ENCODE measurements at places on chromosomes 6 and 20.

DNA sequence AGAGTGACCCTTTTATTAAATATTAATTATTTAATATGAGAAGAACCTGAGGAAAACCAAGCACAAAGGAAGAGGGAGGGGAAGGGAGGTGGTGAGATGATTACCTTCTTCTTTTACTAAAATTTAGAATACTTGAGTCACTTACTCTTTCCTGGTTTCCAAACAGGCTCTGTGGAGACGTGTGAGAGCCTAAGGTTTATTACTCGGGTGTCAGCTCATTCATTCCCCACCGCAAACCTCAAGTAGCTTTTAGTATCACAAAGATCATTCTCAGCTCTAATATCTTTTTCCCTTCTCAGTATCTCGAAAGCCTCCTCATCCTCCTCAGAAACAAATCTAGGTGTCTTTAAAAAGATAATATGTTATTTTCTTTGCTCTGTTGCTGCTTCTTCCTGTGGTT, 497.2 kb upstream of the JARID2 start:
- DNase-seq: no peak

DNA sequence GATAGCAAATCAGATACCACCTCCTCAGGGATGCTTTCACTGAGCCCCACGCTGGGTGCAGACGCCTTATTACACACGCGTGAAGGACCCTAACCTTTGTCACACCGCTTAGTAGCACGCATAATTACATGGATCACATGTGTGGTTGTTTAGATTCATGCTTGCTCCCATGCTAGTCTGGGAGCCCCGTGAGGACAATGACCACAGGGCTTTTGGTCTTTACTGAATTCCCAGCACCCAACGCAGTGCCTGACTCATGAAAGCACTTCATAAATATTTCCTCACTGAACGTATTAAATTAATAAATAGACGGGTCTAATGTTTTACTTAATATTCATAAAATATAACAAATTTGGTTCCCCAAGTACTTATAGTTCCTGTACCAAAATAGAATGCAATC, 132.5 kb downstream of the ALDH8A1 start:
- DNase-seq: no peak

GRCh38 chr6:3456898-3457709, at the start of gene SLC22A23:
TSS of gene SLC22A23 (minus strand) at chr6:3457050. CDS start at chr6:3456559, 491 bp downstream.
- DNase-seq: peak; percentile 39

GRCh38 chr6:71090217-71090616, 133.4 kb upstream of the B3GAT2 start:
- DNase-seq: no peak

GRCh38 chr6:24536466-24536865, 41.7 kb downstream of the ALDH5A1 start:
- DNase-seq: no peak

DNA sequence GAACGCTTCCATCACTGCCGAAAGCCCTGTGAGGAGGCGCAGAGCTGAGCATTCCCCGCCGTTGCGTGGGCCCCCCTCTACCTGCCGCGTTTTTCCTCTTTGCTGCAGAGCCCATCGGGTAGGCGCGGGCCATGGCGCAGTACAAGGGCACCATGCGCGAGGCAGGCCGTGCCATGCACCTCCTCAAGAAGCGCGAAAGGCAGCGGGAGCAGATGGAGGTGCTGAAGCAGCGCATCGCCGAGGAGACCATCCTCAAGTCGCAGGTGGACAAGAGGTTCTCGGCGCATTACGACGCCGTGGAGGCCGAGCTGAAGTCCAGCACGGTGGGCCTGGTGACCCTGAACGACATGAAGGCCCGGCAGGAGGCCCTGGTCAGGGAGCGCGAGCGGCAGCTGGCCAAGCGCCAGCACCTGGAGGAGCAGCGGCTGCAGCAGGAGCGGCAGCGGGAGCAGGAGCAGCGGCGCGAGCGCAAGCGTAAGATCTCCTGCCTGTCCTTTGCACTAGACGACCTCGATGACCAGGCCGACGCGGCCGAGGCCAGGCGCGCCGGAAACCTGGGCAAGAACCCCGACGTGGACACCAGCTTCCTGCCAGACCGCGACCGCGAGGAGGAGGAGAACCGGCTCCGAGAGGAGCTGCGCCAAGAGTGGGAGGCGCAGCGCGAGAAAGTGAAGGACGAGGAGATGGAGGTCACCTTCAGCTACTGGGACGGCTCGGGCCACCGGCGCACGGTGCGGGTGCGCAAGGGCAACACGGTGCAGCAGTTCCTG, 693 bp downstream of the FAM50B start:
- no peak for DNase-seq

GRCh38 chr20:23278172-23278571, 72.4 kb upstream of the NXT1 start:
- no peak for DNase-seq

GRCh38 chr6:56790414-56790813, 147.7 kb upstream of the DST start:
- DNase-seq: no peak

DNA sequence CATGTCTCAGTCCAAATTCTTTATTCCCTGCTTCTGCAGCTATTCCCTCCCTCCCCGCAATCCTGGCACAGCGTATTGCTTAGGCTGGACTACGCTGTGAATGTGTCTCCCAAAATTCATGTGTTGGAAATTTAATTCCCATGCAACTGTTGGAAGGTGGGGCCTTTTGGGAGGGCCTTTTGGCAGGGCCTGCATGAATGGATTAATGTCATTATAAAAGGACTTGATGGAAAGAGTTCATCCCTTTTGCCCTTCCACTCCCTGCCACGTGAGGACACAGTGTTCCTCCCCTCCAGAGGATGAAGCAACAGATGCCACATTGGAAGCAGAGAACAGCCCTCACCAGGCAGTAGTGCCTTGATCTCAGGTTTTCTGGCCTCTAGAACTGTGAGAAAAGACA, 20.4 kb upstream of the NOTCH4 start:
- no peak for DNase-seq

DNA sequence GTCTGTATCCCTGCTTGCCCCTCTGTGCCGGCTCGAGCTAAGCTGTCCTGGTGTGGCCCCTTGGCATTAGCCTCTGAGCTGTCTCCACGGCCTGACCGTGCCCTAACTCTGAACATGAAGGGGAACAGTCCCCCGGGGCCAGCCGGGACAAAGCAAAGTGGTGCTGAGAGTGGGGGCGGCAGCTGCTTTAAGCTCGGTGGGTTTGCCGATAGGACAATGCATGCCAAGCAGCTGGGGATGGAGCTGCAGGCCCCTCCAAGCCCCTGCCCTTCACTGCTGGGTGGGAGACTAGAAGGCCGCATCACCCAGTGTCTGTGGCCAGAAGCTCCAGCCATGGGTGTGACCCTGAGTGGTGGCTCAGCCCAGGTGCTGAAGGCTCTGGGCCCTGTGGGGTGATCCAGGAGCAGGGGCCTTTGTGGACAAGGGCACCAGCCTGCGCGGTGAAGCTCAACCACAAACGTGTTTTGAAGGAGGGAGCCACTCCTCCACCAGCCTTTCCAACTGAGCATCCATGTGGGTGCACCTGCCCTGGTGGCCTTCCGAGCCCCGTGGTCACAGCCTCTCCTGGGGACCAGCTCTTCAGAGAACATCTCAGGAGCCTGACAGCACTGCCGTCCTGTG, 242.5 kb downstream of the ERMARD start:
- DNase-seq: no peak

GRCh38 chr6:160036331-160036695, 67.4 kb downstream of the IGF2R start:
- DNase-seq: no peak

DNA sequence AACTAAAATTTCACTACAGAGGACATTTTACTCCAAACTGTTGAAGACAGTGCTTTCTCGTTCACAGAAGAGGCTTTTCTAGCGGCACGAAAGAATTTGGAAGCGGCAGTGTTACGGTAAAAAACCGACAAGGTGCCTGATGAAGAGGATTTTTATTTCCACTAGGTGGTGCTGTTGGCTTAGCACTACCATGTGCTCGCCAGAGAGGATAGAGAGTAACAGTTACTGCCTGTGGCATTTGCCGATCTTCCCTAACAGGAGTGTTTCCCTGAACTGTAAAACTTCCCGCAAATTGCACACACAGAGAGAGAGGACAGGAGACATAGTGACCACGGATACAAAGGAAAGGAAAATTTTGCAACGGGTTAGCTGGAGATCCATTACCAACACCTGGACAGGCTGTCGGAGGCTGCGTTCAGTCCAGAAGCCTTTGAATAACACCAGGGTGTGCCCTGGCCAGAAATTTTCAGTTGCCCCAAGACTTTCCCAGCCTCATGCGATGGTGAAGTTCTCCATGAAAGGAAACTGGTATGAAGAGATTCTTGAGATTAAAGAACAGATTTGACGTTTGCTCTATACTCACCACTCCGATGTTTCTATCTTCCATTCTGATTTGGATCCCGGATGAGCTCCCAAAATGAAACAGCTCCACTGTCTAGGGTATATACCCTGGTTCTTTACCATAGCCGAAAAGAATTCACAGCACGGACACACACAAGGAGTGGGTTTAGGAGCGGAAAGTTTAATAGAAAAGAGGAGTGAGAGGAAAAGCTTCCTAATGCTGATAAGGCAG, 48.1 kb downstream of the HLA-DPB1 start:
- peak; percentile 67 for DNase-seq

DNA sequence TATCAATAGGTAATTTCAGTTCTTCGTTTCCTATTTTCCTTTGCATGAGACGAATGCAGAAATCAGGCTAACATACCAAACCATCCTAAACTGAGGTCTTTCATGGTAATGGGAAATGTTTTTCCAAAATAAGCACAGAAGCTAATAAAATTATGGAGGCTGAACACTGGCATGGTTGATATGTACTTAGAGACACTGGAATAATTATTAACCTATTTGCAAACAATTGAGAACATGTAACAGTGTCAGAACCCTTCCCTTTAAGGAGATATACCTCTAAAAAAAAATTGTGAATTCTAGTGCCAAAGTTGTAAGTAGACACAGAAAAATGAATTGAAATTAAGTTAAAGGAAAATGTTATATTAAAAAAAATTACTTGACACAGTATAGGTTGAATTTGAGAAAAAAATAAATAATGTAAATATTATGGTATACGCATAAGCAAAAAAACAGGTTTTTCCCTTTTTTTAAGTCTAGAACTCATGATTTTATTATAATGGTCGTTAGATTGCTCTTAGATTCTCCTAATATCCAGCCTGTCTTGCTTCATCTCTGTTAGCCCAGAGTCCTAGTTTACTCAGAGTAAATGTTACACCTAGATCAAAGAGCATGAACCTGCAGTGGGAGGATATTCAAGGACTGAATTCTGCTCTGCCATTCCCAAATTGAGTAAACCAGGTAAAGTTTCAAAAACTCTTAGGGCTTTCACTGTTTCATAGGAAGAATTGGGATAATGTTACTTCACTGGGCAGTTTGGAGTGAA, 1.7 kb downstream of the SLC17A2 start:
- DNase-seq: no peak

GRCh38 chr20:4545526-4545925, 176.2 kb upstream of the PRND start:
- no peak for DNase-seq

DNA sequence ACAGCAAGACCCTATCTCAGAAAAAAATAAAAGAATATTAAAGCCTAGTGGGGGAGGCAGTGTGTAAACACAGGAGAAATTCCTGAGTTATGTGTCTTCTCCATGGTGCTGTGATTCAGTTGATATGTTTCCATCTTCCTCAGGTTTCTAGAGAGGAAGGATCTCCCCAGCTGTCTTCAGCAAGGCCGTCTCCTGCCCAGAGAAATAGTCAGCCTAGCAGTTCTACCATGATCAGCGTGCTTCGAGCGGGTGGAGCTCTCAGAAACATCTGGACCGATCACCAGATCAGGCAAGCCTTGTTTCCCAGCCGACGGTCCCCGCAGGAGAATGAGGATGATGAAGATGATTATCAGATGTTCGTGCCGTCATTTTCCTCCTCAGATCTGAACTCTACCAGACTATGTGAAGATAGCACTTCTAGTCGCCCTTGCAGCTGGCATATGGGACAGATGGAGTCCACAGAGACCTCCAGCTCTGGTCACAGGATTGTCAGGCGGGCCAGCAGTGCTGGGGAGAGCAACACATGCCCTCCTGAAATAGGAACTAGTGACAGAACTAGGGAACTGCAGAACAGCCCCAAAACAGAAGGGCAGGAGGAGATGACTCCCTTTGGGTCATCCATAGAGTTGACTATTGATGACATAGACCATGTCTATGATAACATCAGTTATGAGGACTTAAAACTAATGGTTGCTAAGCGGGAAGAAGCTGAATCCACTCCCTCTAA, 34.9 kb upstream of the MTHFD1L start:
- no peak for DNase-seq

GRCh38 chr6:161682982-161683381, 409.1 kb upstream of the AGPAT4 start:
- no peak for DNase-seq

GRCh38 chr6:19715167-19715551, 122.0 kb upstream of the ID4 start:
- no peak for DNase-seq

DNA sequence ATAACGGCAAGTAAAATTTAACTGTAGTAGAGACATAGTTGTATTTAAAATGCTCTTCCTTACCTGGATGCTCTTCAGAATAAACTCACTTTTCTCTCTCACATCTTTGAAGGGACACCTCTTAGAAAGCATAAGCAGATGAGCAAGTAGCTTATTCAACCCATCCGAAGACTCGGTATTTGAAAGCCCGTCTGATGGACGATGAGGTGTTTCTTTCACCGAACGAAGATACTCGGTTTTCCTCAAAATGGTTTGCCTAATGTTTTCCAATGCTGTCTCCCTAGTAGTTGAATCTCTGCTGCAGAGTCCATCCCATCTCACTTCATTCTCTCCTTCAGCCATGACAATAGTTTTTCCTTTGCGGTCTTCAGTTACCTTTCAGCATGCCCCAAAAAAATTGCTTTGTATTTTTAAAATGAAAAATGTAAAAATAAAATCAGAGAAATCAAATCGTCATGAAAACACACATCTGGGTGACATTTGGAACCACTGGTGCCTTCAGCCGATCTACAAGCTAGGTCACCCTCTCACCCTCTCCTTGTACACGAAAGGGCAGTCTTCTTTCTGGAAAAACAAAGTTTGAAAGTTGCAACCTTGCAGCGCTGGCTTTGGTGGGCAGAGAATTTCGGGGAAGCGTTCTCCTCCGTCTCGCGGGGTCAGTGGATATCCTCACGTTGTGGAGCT, 772 bp downstream of the SESN1 start:
- no peak for DNase-seq

- no peak for DNase-seq
Measured at GRCh38 chr6:5986861-5987260, 19.9 kb downstream of the NRN1 start.

- DNase-seq: no peak
Measured at GRCh38 chr6:36232172-36232571, 35.6 kb downstream of the BRPF3 start.

GRCh38 chr6:16544006-16544405, 217.3 kb downstream of the ATXN1 start:
- DNase-seq: no peak

- DNase-seq: peak; percentile 47
Measured at GRCh38 chr6:6220718-6221117, 99.7 kb downstream of the F13A1 start.

- peak; percentile 44 for DNase-seq
Measured at GRCh38 chr6:89433252-89434149, 549 bp downstream of the ANKRD6 start.

GRCh38 chr6:81814370-81815076, 62.0 kb upstream of the TENT5A start:
- DNase-seq: no peak

All from OCI-LY7 (cell line).